ENCODE measurements at places on chromosomes 13 and 19.

DNA sequence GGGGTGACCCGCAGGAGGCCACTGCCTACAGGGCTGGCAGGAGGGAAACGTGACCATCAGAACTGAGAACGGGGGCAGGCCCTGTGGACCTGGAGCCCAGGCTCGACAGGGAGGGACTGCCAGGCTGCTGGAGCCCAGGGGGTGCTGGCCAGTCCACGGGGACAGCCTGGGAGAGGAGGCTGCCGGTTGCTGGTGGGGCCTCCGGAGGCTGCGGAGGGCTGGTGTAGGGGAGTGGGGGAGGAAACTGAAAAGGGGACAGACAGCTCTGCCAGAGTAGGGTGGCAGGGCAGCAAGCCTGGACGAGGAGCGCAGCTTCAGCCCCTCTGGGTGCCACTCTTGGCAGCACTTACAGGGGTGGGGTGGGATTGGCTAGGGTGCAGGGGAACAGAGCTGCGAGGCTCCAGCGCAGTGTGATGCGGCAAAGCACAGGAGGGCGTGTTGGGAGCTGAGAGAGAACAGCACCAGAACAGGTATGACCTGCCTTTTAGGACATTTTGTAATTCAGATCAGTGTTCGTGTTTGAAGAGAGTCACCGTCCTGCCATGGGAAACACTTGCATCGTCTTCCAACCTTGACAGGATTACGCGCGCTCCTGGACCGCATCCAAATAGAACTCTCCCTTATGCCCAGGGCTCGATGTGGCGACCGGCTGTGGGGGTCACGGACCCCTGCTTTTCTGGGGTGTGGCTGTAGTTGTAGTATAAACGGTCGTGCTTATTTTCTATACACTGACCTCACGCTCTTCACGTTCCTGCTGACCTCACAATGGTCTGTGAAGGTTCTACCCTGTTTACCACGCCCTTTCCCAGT lies 19.9 kb upstream of the ARHGEF7 start:
- DNase-seq = no peak

DNA sequence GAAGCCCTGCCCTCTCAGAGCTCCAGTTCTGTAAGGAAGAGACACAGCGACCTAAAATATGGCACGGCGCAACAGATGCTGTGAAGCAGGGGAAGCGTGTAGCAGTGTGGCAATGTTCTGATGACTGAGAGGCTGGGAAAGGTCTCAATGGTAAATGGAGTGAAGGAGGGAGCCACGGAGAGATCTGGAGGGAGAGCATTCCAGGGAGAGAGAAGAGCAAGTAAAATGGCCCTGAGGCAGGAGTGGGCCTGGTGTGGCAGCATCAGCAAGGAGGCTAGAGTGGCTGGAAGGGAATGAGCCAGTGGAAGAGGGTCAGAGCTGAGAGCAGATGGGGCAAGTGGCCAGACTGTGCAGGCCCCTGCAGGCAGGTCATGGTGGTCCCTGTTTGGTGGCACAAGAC lies 16.4 kb downstream of the RCN3 start:
- DNase-seq = no peak

- DNase-seq = no peak
Observed at GRCh38 chr19:14325863-14326262, 55.4 kb upstream of the ADGRE5 start.

- no peak for DNase-seq
Observed at GRCh38 chr13:77230560-77230959, 96.3 kb downstream of the MYCBP2 start.

GRCh38 chr13:98856983-98857382 lies 104.5 kb upstream of the SLC15A1 start:
- DNase-seq = no peak

GRCh38 chr19:1567848-1568227 lies 287 bp downstream of the MEX3D start:
- DNase-seq = no peak

DNA sequence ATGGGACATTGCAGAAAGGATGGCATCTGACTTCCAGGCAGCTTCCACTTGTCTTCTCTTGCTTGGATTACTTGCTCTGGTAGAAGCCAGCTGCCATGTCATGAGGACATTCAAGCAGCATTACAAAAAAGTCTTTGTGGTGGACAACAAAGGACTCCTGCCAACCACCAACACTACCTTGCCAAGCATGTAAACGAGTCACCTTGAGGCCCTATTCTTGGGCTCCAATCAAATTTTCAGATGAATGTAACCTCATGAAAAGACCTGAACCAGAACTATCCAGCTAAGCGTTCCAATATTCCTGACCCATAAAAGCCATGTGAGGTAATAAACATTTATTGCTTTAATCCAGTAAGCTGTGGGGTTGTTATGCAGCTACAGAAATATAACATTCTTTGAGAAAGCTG lies 12.5 kb downstream of the PROSER1 start:
- DNase-seq = peak; percentile 59

DNA sequence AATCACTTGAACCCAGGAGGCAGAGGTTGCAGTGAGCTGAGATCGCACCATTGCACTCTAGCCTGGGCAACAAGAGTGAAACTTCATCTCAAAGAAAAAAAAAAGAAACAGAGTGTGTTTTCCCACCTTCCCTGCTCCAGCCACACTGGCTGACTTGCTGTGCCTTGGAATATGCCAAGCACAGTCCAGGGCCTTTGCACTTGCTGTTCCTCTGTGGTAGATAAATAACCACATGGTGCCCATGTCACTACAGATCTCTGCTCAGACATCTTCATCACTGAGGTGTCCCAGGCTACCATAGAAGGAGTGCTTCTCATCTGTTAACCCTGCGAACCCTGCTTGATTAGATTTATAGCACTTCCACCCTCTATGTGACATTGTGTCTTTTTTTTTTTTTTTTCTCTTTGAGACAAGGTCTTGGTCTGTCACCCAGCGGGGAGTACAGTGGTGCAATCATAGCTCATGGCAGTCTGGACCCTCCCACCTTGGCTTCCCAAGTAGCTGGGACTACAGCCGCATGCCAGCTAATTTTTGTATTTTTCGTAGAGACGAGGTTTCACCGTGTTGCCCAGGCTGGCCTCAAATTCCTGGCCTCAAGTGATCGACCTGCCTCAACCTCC lies 10.4 kb downstream of the SMARCA4 start:
- DNase-seq = no peak

DNA sequence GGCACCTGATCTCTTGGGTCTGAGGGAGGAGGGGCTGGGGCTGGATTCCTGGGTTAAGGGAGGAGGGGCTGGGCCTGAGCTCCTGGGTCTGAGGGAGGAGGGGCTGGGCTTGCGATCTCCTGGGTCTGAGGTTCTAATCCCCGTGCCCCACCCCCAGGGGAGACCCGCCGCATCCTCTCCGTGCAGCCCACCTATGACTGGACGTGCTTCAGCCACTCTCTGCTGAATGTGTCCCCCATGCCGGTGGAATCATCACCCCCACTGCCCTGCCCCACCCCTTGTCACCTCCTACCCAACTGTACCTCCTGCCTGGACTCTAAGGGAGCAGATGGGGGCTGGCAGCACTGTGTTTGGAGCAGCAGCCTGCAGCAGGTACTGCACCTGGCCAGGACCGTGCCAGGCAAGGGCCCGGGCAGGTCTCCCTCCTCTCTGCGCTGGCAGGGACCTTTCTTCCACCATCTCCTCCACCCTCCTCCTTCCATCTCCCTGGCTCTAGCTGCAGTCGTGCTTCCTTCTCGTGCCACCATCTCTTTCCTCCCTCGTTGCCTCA lies 27.1 kb downstream of the CNFN start:
- DNase-seq = no peak

DNA sequence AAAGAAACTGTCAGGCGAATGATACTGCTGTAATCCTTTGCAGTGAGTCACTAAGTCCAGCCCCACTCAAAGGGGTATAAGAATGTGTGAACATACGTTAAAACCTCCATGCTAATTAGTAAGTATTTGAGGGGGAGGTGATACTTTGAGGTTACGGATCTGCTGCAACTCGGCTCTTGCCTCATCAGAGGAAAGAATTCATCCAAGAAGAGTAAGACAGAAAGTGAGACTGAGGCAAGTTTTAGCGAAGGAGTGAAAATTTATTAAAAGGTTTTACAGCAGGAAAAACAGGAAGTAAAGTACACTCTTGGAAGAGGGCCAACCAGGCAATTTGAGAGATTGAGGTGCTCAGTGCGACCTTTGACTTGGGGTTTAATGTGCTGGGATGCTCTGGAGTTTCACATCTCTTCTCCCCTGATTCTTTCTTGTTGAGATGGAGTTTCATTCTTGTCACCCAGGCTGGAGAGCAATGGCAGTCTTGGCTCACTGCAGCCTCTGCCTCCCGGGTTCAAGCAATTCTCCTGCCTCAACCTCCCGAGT lies 9.8 kb downstream of the CLEC4M start:
- DNase-seq = peak; percentile 19

GRCh38 chr13:94660695-94661326 lies 51.5 kb downstream of the SOX21 start:
- DNase-seq = peak; percentile 16

DNA sequence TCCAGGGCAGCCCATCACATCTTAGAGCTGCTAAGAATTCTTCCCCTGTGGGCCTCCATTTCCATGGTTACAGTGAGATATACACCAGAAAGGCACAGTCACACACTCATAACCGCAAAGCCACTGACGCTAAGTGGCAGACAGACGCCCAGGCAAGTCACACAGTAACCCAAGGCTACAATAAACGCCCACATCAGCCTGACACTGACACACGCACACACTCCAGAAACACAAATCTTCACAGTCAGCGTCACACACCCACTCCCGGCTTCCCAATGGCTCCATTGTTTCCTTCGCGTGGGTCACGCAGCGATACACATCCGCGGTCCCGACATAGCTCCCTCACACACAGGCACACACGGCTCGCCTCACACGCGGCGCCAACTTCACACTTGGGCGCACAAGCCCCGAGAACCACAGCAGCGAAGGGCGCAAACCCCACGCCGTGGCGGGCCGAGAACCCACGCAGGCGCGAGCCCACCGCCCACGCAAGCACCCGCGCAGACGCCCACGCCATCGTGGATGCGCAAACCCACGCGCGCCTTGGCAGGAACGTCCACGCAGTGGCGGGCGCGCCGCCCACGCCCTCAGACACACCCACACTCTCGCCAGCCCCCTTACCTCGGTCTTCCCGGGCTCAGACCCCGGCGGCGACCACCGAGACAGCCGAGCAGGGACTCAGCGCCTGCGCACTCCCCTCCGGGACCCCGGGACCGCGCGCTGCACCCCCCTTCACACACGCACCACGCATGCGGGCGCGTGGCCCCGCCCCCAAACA lies at the start of gene ZNF667:
Gene ZNF667 (minus strand): TSS at position 695 of the 778 bp plus-strand sequence. CDS start 14,975 bp downstream, outside the sequence.
- peak; percentile 77 for DNase-seq

DNA sequence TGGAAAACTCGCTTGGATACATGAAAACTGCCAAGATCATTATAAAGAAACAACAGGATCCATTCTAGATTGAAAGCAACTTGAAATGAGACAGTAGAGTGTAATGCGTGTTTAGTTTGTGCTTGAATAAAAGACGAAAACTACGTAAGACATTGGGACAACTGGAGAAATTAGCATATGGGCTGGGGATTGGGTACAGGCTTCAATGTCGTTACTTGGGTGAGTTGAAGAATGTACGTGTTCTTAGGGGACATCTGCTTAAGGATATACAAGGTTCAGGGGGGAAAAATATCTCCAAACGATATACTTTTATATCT lies 471 bp upstream of the ERVK3-1 start:
- DNase-seq = no peak

- DNase-seq = no peak
Observed at GRCh38 chr19:1651568-1652291, 685 bp downstream of the TCF3 start.

DNA sequence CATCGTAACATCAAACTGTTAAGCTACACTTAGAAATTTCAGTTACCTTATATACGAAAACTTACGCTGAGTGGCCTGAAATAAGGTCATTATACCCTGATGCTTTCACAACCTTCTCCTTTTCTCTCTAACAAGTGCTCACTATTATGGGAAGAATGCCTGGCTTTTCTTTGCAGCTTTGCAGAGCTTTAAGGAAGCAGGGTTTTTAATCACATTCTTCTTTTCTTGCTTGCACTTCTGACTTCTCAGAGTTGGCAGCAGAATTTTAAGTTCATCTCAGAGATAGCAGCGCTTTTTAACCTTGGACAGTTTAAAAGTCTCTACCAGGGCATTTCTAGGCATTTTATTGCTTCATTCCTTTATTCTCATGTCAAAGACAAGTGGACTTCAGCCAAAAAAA lies 285.1 kb downstream of the SPRY2 start:
- no peak for DNase-seq

- DNase-seq = peak; percentile 87
Observed at GRCh38 chr19:41957838-41958366, 1.2 kb downstream of the RABAC1 start.

DNA sequence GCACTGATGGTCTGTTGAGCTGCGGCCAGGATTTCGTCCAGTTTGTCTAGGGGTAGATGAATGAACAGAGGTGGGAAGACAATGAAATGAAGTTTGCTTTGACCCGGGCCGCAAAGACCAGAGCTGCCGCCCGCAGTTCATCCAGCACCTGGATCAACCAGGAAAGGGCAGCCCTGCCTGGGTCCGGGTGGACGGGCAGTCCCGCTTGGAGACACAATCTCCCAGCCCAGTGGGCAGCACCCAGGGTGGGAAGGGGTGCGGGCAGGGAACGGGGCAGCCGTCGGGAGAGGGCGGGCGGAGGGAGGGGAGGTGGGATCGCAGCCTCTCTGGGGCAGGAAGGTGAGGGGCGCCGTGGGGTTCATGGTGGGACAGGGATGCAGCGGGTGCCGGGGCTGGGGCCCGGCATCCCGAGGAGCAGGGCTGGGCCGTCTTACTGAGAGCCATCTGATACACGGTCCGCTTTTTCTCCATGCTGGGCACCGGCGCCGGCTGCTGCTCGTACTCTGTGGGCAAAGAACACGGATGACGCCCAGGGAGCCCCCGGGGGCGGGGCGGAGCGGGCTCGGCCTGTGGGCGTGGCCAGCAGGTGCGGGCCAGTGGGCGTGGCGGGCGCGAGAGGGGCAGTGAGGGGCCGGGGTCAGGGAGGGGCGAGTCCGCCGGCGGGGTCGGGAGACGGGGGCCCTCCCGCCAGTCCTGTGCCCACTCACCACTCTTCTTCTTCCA lies 33.1 kb downstream of the SHANK1 start:
- DNase-seq = no peak
